NAMALWA (cell line): ENCODE measurements at places on chromosomes 12 and 14.

DNA sequence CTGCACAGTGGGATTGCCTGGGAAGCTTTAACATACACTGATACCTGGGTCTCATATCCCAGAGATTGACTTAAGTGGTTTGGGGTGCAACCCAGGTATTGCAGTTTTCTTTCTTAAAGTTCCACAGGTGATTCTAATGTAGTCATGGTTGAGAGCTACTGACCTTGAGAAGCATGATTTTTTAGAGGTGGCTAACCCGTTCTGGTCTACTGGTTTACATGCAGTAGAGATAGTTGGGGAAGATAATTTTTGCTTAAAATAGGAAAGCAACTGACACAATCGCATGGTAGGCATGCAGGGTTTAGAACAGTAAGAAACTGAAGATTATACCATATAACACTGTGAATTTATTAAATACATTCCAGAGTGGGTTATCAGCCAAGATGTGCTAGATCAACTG lies 134.2 kb upstream of the DNM1L start:
- no peak for DNase-seq

DNA sequence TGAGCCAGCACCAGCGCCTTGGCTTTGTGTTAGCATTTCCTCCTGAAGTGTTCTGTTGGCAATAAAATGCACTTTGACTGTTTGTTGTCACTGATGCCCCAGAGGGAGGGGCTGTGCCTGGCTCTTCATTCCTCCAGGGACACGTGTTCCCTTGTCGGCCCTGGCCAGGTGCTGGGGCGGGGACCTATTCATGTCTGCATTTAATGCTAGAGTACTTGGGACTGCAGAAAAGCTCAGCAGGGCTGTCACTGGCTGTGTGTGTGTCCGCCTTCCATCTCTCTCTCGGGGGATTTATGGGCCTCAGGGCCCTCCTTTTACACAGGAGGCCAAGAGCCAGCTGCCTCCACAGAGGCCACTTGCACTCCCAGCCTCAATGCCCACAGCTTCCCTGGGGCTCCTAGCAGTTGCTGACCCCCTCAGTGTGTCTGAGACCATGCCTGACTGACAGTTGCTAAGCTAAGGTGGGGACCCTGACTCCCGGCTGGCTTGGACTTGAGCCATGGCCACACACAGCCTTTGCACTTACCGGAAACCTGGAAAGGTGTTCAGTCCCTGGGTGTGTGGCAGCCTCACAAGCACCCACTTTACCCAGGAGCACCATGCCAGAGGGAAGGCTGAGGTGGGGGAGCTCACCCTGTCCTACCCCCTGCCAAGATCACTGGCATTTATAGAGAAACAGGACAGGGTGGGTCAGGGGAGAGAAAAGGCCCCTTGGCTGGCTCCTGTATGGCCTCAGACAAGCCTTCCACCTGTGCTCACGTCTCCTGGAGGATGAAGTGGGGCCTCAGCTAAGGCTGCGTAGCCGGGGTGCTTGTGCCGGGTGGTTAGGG lies 27.8 kb downstream of the HIP1R start:
- peak; percentile 61 for DNase-seq

- DNase-seq: no peak
Measured at GRCh38 chr12:49903351-49903699, 375 bp downstream of the FAIM2 start.

DNA sequence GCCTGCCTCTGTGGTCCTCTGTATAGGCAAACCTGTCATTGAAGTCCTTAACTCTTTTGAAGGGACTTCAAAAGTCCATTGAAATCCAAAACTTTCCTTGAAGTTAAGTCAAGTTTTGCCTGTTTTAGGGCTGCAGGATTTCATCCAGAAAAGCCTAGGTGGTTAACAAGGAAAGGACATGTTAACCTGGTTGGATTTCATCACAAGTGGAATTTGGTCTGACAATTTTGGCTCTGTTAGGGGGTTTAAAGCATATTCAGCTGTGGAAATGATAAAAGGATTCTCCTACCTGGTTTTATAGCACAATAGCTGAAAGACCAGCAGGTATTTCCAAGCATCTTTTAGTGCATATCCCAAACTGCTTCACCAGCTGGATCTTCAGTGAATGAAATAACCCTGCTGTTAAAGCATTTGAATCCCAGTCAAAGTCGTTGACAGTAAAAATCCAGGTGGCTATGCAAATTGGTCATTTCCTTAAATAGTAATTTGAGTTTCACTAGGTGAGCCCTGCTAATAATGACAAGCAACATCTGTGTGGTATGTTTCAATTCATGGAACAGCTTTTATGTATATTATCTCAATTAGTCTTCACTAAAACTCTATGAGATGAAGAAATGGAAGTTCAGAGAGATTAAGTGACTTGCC lies 400.5 kb downstream of the ETNK1 start:
- no peak for DNase-seq

DNA sequence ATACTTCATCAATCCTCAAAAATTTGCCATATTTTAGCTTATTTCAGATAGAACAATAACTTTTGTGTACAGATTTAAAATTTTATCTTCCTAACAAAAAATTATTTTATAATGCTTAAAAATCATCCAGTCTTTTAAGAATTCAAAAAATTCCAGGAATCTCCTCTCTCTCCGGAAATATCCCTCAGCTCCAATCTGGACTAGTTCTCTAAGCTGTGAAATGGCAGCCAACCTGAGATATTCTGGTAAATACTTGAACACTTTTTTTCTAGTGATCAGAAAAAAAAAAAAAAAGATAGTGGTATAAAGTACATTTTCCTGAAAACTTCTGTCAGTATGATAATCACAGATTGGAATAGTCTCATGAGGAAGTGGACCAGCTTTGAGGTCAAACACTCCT lies 57.6 kb downstream of the SSPN start:
- no peak for DNase-seq

DNA sequence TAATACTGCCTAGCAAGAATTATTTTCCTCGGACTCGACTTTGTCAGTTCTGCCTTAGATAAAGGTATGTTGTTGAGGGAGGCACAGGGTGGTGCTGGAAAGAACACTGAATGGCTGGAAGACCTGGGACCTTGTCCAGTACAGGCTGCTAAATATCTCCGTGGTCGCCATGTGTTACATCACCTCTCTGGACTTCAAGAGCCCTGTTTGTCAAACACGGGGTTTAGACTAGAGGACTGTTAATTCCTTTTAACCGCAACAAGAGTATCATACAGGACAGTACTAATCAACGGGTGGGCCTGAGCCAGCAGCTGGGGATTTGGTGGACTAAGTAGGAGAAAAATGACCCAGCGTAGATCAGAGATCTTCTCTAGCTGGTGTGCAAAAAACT lies 476.3 kb downstream of the LRIG3 start:
- DNase-seq: no peak

- DNase-seq: no peak
Measured at GRCh38 chr12:113676547-113676946, 204.9 kb upstream of the LHX5 start.

GRCh38 chr12:97386133-97386581 lies 76.4 kb upstream of the RMST start:
- no peak for DNase-seq

DNA sequence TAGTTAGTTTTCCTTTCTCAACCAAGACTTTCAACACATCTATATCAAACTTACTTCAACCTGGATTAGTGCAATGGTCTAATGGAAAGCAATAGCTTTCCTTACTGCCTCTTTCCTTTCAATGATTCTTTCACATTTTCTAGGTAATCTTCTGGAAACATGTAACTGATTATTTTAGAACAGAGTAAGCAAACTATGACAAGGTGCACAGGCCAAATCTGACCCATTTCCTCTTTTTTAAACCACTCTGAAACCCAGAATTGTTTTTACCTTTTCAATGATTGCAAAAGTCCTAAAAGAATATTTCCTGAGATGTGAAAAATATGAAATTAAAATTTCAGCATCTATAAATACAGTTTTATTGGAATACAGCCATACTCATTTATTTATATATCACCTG lies 81.6 kb upstream of the TMTC2 start:
- DNase-seq: no peak

DNA sequence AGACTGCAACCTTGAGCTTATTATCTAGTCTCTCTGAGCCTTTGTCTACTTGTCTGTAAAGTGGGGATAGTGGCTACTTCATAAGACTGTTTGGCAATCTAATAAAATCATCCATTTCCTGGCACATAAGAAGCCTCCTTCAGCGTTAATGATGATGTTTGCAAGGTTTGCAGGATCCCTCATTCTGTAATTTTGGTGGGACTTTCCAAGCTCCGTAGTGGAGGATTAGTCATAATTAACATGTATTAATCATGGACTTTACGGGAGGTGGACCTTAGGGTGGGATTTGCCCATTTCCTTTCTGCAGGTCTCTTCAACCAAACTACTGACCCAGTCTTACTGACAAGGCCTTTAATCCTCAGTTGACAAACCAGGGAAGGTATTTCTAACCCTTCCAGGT lies 66.2 kb downstream of the NTF3 start:
- no peak for DNase-seq
